ENCODE measurements at places on chromosomes 13 and 19. TPM values are rescaled to one million over a fixed set of nuclear protein-coding genes. Genes with fewer than 3 reads are reported as not detected.
A peak's percentile ranks its signal among the peaks of the same experiment; 100 is the strongest.

DNA sequence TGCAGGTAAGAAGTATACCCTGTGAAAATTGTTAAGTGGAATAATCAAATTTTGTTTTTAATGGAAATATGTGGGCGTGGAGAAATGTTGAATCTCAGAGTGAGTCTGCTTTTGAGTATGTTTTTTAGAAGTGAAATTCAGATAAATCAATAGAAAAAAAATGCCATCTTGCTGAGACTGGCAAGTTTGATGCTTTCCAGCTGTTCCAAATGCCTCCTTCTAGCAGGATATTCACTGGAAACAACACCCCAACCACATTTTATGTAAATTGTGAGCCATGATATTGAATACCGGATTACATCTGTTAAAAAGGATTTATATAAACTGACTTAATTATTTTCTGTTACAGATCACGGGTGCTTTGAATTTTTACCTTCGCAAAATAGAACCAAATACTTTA lies 115.4 kb downstream of the ITGBL1 start:
- DNase-seq = no peak

DNA sequence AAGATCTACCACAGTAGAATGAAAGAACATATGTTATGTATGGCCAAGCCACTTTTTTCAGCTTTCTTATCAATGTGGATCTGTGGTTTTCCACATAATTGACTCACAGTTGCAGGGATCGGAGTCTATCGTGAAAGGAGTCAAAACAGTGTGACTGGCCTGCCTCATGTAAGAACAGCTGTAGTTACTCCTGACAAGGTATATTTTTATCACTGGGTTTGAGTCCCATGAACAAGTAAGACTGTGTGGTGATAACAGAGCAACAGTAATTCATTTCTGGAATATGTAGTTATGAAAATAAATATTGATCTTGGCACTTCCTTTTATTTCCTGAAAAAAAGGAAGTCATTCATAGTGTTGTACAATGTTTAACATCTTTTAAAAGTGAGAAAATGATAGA lies 416.6 kb downstream of the KLF12 start:
- DNase-seq = no peak

GRCh38 chr13:99251921-99252320 lies 6.3 kb downstream of the GPR18 start:
- no peak for DNase-seq

DNA sequence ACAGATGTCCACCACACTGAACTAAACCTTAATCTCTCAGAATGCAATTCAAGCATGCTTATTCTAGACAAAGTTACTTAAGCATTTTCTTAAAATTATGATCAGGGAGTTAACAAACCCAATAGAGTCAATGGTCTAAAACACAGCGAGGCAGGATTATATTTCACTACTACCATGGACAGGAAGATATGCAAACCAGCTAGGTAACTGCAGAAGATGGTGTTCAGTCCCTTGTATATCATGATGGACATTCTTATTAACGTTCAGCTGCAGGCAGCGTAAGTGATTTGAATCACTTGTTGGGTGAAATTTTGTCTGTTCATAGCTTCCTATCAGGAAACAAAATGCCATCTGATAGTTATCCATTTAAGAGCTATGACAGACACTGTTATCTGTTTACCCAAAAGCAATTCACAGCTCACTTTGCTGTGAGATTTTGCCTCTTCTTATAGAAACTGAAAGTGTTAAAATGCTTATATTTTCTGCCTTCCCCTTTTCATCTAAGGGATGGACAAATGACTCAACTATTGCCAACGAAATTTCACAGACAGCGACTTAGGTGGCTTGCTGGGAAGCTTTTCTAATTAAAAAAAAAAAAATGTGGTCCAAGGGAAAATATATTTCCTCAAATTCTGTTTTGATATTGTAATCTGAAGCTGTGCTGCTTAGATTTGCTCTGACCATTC lies 591.9 kb downstream of the DACH1 start:
- no peak for DNase-seq

GRCh38 chr19:4059891-4060620 lies 6.6 kb downstream of the ZBTB7A start:
- no peak for DNase-seq

- DNase-seq = no peak
Measured at GRCh38 chr13:53238261-53238660, 209.6 kb downstream of the OLFM4 start.

- no peak for DNase-seq
Measured at GRCh38 chr13:40137400-40137799, 481.9 kb downstream of the COG6 start.

GRCh38 chr19:51572410-51572809 lies 1.3 kb downstream of the ZNF175 start:
- DNase-seq = no peak

GRCh38 chr13:85148009-85148408 lies 651.2 kb downstream of the SLITRK6 start:
- no peak for DNase-seq

- DNase-seq = no peak
Measured at GRCh38 chr13:48790966-48791365, 137.2 kb downstream of the CYSLTR2 start.

DNA sequence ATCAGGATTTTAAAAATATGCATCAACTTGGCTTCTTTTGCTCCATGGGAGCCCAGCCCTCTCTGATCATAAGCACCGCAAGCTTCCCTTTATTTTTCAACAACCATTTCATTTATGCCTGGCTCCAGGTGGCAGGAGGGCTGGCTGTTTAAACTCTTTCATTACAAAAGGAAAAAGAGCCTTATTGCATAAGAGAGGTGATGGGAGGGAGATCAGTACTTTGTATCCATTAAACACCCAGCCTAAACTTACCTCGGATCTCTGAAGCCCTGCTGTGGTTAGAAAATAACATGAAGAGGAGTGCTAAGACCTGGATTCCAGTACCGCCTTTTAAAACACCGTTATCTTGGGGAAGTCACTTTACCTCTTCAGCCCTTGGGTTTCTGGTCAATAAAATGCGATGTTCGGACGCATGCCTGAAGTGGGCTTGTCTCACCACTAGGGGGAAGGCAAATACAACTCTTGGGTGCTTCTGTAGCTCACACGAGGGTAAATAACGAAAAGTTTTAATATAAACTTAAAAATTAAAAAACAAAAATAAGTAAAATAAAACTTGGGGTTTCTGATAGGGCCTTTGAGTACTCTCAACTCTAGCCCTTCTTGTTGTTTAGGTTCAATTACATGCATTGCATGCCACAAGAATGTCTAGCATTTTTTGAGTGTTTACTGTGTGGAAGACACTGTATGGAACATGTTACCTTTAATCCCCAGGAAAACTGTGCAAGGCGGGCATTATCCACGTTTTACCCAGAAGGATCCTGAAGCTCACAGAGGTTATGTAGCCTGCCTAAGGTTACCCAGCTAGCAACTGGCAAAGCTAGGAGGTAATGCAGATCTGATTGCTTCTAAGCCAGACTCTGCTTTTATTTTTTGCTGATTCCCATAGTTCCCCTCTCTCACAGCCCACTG lies 240.3 kb downstream of the LMO7 start:
- DNase-seq = peak; percentile 27

DNA sequence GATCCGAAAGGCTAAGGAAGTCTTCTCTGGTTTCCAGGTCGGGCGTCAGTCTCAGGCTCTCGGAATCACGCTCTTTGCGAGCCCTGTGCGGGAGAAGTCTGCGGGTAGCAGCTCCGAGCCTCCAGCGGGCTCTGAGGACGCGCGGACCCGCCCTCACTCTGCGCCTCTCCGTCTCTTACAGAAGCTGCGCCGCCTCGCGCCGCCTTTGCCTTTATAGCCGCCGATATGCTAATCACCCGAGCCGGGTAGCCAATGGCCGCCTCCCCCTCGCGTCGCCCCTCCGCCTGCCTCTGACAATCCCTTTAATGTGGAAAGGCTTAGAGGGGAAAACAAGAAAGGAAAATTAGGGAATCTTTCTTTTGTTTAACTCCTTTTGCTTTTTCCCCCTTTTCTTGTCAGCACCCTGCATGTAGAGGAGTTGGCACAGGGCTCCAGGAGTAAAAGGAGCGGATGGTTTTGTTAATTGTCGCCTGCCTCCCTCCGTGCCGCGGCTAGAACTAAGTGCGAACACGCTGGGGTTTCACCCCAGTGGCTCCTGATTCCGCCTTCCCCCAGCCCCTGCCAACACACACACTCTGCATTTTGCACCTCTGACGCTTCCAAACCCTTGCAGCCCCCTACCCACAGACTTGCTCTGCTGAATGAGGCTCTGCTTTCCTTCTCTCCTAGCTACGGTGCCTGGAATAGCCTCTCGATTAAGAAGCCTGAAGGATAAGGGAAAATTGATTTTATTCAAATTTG lies at the start of gene PCDH8:
Gene PCDH8, minus strand, starts transcription at position 186 of the 741 bp plus-strand sequence. CDS start 204 bp downstream, outside the sequence.
- DNase-seq = no peak

DNA sequence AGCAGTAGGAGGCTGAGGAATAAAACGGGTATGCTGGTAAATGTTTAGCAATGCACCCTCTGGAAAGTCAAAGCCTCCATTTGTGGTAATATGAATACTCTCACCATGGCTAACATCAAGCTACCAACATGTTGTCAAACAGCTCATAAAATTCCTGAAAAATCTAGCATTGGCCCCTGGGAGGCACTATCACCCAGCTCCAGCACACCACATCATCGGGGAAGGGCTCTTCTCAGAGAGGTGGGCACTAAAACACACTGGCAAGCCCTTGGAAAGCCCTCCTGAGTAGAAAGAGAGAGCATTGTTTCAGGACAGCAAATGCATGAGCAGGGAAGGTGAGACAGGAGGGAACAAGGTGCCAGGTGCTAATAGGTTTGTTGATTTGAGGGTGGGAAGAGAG lies 53.9 kb upstream of the FLT1 start:
- DNase-seq = no peak

- no peak for DNase-seq
Measured at GRCh38 chr19:18464646-18465045, 26.7 kb upstream of the ISYNA1 start.

GRCh38 chr19:44590245-44591059 lies 22.9 kb upstream of the IGSF23 start:
- no peak for DNase-seq

- no peak for DNase-seq
Measured at GRCh38 chr19:33704271-33704670, 82.5 kb downstream of the CHST8 start.

- DNase-seq = no peak
Measured at GRCh38 chr19:33238481-33239149, 13.0 kb upstream of the SLC7A10 start.

DNA sequence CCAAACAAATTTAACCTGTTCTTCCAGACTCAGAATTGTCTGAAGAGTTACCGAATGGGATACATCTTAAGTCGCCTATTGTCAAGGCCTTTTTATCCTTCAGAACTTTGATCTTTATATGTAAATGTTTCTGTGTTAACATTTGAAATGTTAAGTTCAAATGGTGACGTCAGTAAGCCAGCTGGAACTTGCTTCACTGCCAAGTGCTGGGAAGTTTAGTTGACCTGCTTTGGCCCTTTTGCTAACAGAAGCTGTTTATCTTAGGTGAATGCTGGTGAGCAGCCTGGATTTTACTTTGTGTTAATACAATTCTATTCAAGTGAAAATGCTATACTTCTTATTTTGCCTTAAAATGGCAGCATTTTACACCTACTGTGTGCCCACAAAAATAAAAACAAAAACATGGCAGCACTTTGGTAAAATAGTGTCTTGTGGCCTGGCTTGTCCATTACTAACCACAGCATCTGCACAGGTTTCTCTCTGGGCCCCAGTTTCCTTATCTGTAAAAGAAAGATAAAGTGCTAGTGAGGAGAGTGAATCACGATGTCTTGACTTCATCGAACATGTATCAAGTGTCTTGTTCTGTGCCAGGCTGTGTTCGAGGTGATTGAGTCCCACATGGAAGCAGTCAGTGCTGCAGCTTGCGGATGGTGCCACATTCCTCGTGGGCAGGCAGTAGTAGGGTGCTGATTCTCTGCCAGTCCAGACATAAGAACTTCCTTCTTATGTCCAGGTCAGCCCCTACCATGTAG lies 2.2 kb downstream of the NAXD start:
- DNase-seq = no peak

GRCh38 chr13:20847296-20847695 lies 55.2 kb downstream of the XPO4 start:
- DNase-seq = no peak

GRCh38 chr13:30103161-30103840 lies 204.1 kb downstream of the KATNAL1 start:
- no peak for DNase-seq

GRCh38 chr19:19554074-19555023 lies 16.3 kb downstream of the CILP2 start:
- DNase-seq = peak; percentile 43

GRCh38 chr13:35630551-35631275 lies 154.2 kb upstream of the MAB21L1 start:
- DNase-seq = no peak

- peak; percentile 42 for DNase-seq
Measured at GRCh38 chr19:30214651-30215051, 157.5 kb upstream of the ZNF536 start.

- DNase-seq = no peak
Measured at GRCh38 chr13:106377931-106378662, 157.4 kb downstream of the EFNB2 start.

DNA sequence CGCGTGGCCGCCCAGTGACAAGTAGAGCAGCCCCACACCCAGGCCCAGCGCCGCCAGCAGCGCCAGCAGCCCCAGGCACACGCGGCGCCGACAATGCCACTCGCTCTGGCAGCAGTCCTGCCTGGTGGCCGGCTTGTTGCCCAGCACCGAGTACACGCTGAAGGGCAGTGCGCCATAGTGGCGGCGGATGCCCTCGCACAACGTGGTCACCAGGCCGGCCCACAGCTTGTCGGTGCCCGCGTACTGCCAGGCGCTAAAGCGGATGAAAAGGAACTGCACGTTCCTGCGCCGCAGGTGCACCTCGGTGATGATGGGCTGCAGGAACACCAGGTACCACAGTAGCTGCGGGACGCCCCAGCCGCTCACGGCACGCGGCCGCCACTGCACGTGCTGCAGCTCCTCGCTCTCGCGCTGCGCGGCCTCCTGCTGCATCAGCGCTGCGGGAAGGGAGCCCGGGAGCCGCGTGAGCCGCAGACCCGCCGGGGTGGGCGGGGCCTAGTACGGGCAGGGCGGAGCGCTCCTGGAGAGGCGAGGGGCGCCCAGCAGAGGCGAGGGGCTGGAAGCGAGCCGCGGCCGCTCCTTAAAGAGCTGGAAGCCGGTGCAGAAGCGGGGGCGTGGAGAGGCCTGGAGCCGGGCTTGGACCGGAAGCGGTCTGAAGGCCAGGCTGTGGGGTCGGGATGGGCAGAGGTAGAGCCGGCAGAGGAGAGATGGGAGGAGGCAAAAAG lies 7.3 kb downstream of the NKPD1 start:
- peak; percentile 11 for DNase-seq

PRODH2 gene
- total RNA-seq = not detected

HS6ST3 gene
- total RNA-seq = not detected

MATK gene
- total RNA-seq = 24.3 TPM

SIGLEC11 gene
- total RNA-seq = not detected

FAM32A gene
- total RNA-seq = 72.8 TPM

F2RL3 gene
- total RNA-seq = not detected

COQ8B gene
- 41.6 TPM for total RNA-seq

FCGBP gene
- total RNA-seq = 3.1 TPM

Data from activated T-helper 1 cell treated with anti-CD3 and anti-CD28 coated beads, Interleukin-12 subunit alpha, Interleukin-12 subunit beta, Interleukin-2, Interleukin-4 antibody, amounts not matched to agents 30 ng/mL and 10 ng/mL and 1 ng/mL, durations not matched to agents 14 hours and 24 hours and 36 hours (primary cell).